ENCODE measurements at places on chromosomes 2 and 18.

- DNase-seq: no peak
Measured at GRCh38 chr2:219645631-219646527, 18.4 kb downstream of the SLC4A3 start.

DNA sequence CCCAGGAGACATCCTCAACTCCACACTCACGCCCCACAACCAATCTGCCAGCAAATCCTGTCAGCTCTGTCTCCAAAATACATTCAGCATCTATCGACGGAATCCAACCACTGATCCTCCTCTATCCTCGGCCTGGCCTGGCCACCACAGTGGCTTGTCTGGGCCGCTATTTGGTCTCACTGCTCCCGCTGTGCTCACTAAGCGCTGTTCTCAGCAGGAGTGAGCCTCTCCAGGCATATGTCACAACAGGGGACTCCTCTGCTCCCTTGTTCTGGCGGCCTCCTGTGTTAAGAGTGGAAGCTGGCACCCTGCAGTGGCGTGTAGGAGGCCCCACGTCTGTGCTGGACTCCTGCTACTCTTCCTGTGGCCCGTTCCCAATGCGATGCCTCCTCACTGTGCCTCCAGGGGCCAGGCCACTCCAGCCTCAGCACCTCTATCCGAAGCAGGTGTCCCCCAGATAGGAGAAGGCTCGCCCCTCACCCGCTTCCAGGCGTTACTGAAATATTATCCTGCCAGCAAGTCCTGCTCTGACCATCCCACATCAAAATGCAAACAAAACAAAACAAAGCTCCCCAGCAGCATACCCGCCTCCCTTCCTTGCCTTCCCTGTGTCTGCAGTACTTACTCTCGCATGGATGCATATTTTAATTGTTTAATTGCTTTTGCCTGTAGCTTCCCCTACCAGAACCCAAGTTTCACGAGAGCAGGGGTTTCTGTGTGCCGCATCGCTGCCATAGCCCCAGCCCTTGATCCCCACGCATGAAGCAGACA lies 39.9 kb downstream of the CENPO start:
- no peak for DNase-seq

- no peak for DNase-seq
Measured at GRCh38 chr2:86000131-86000937, 105.4 kb downstream of the POLR1A start.

GRCh38 chr2:41510108-41510507 lies 537.7 kb upstream of the PKDCC start:
- DNase-seq: no peak

- DNase-seq: no peak
Measured at GRCh38 chr18:78129260-78129659, 850.4 kb upstream of the SALL3 start.

GRCh38 chr2:219466816-219467735 lies 31.6 kb upstream of the GMPPA start:
- DNase-seq: no peak

- DNase-seq: no peak
Measured at GRCh38 chr2:165494573-165494972, 25.1 kb downstream of the CSRNP3 start.

GRCh38 chr18:34640276-34640675 lies 69.8 kb upstream of the DTNA start:
- no peak for DNase-seq

GRCh38 chr2:219204425-219205164 lies 2.0 kb upstream of the ZFAND2B start:
- no peak for DNase-seq

DNA sequence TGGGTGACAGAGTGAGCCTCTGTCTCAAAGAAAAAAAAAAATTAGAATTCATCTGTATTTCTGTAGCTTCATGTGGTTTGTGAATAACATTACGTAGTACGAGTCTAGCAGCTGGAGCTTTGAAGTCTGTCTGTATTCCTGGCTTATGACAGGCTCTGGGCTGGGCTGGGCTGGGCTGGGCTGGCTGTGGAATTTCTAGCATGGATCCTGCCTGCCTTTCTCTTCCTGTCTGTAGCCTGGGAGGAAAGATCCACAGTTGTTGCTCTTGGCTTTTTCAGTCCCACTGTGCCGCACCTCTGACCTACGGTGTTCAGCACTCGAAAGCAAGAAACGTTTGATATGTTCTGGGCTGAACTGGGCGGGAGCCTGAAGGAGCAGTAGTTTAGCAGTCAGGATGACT lies 55.4 kb downstream of the BOLA3 start:
- no peak for DNase-seq

DNA sequence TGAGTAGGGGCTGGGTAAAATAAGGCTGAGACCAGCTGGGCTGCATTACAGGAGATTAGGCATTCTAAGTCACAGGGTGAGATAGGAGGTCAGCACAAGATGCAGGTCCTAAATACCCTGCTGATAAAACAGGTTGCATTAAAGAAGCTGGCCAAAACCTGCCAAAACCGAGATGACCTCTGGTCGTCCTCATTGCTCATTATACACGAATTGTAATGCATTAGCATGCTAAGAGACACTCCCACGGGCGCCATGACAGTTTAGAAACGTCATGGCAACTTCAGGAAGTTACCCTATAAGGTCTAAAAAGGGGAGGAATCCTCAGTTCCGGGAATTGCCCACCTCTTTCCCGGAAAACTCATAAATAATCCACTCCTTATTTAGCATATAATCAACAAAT lies 132.2 kb downstream of the ARL4C start:
- DNase-seq: no peak

GRCh38 chr2:164363646-164364045 lies 257.6 kb downstream of the GRB14 start:
- DNase-seq: no peak

Data from central memory CD4-positive, alpha-beta T cell (primary cell).